ENCODE measurements at places on chromosomes 2 and 18. TPM values are rescaled to one million over a fixed set of nuclear protein-coding genes. Genes with fewer than 3 reads are reported as not detected.

Gene CTAGE1
- not detected for total RNA-seq

Gene IGFBP5
- 508 TPM for total RNA-seq

Gene SLC9A4
- 0.55 TPM for total RNA-seq

Gene CNTNAP5
- total RNA-seq: 16.3 TPM

Gene CDH7
- total RNA-seq: 40.7 TPM

Gene CRYGD
- total RNA-seq: 823 TPM

Gene CELF4
- total RNA-seq: 41.2 TPM

Gene UBE2F
- total RNA-seq: 62.1 TPM

Gene SERPINB10
- 1.3 TPM for total RNA-seq

Gene PSMA8
- total RNA-seq: not detected

Gene GPR45
- total RNA-seq: not detected

Gene RAD51AP2
- 0.27 TPM for total RNA-seq

Gene TRABD2A
- total RNA-seq: 0.77 TPM

Gene FZD7
- 31.8 TPM for total RNA-seq

Gene PLB1
- total RNA-seq: 4.1 TPM

Gene LAPTM4A
- total RNA-seq: 152 TPM

Gene THUMPD2
- 39.8 TPM for total RNA-seq

Gene ELAC1
- total RNA-seq: 11.8 TPM

Gene FNDC4
- total RNA-seq: 13.7 TPM

Gene CD8A
- total RNA-seq: 0.27 TPM

Gene TRIP12
- 289 TPM for total RNA-seq

Gene VIL1
- not detected for total RNA-seq

Gene SEH1L
- total RNA-seq: 30.5 TPM

Gene GPBAR1
- total RNA-seq: not detected

Gene COL5A2
- 322 TPM for total RNA-seq

Gene RNF152
- 49.1 TPM for total RNA-seq

Gene CASP10
- 11.5 TPM for total RNA-seq

Gene SEMA4C
- 57.8 TPM for total RNA-seq

Gene GKN2
- not detected for total RNA-seq

Gene EN1
- 0.16 TPM for total RNA-seq

Gene DHRS9
- total RNA-seq: 2.3 TPM

Gene RPRM
- 10.5 TPM for total RNA-seq

Gene CHRNG
- total RNA-seq: 2.0 TPM

Gene DLGAP1
- 25.9 TPM for total RNA-seq

Gene ELMOD3
- total RNA-seq: 28.5 TPM

Gene APLF
- 8.9 TPM for total RNA-seq

Gene MMADHC
- 99.6 TPM for total RNA-seq

Gene MATN3
- 0.93 TPM for total RNA-seq

Gene STRN
- total RNA-seq: 37.5 TPM

Gene TMEM169
- total RNA-seq: 19.5 TPM

Gene GCG
- total RNA-seq: 0.99 TPM

Gene ANKRD36B
- total RNA-seq: 182 TPM

Gene ARHGAP15
- total RNA-seq: 20.8 TPM

Gene TRIM43
- total RNA-seq: not detected

Gene OSBPL6
- total RNA-seq: 10.1 TPM
